Smooth muscle cell of the brain vasculature (primary cell): ENCODE measurements at places on chromosomes 3 and 15.

GRCh38 chr3:34022147-34022546 is 223.7 kb downstream of the PDCD6IP start:
- no peak for DNase-seq

- no peak for DNase-seq
These were observed 9.4 kb downstream of the APBA2 start for GRCh38 chr15:28895146-28895545.

DNA sequence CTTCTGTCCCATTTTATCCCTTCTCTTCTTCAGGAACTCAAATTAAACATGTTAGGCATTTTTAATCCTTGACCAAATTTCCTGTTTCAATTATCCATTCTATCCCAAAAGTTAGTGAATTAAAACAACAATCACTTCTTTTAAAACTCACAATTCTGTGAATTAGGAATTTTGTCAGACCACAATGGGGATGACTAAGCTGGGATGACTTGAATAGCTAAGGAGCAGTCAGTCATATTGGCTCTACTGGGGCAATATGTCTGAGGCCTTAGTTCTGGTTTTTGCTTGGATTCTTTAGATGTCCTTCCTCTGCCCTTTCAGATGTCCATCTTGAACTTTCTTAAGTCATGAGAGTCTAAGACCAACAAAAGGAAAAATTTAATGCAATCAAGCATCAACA is 178.2 kb upstream of the TGFBR2 start:
- DNase-seq: no peak

DNA sequence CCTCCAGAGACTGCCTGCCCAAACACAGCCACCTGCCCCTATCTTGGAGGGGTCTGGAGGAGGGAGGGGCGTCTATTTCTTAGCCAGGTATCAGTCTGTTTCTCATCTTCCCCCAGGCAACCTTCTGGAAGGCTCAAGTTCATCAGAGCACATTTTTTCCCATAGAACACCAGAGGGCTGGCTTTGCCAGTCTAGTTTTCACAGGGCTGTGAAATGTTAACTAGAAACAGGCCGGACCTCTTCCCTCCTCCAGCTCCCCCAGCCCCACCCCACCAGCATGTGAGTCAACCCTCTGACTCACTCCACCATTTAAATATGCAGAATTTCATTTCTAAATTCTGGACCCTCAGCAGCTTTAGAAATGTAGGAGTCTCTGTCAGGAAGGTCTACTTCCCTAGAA is 66.9 kb downstream of the SLCO2A1 start:
- no peak for DNase-seq

DNA sequence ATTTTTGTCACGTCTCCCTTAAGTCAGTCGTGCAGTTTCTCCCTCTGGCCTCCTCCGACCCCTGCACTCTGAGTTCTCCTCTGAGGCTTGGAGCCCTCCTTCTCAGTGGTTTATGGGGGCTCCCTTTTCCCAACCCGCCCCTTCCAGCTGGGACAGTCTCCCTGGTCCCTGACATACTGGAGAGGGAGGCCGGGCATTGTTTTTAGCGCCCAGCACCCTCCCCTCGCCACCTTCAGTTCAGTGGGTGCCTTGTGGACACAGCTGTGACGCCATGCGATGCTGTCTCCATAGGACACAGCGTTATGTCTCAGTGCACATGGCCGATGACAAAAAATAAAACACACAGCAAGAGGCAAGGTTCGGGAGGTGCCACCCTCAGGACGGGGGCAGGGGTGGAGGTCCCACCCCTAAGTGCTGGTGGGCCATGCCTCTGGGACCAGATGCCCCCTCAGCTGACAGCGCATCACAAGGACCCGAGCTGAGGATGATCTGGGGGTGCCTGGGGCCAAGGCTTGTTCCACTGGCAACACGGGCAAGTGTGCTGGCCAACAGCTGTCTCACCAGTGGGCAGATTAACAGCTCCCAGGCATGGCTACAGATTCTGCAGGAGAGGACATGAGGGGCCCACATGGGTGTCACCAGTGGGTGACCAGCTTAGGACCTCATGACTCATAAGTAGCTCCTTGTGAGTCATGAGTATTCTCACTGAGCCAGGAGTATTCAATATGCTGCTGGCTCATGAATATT is 81.6 kb downstream of the PLXNA1 start:
- no peak for DNase-seq

- no peak for DNase-seq
These were observed 3.9 kb upstream of the CIDEC start for GRCh38 chr3:9883706-9884554.

DNA sequence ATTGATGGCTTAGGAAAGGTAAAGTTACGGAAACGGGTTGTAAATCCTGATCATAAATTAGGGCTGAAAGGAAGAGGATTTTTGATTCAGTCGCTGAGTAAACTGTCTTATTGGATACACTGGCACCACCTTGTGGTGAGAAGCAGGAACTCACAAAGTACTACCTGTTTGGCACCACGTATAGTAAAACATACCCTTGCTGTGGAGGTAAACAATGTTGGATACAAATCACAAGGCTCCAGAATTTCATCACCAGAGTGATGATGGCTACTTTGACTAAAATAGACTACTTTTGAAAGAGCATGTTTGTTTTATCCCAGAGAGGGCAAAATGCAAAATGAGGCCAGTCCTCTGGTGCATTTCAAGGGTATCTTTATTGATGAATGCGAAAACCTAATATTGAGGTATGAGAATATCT is 216.9 kb downstream of the IGSF11 start:
- DNase-seq: peak; percentile 9

GRCh38 chr3:170024581-170024980 is 13.2 kb upstream of the GPR160 start:
- no peak for DNase-seq

GRCh38 chr15:75454471-75455378 is 3.2 kb upstream of the SIN3A start:
- no peak for DNase-seq

DNA sequence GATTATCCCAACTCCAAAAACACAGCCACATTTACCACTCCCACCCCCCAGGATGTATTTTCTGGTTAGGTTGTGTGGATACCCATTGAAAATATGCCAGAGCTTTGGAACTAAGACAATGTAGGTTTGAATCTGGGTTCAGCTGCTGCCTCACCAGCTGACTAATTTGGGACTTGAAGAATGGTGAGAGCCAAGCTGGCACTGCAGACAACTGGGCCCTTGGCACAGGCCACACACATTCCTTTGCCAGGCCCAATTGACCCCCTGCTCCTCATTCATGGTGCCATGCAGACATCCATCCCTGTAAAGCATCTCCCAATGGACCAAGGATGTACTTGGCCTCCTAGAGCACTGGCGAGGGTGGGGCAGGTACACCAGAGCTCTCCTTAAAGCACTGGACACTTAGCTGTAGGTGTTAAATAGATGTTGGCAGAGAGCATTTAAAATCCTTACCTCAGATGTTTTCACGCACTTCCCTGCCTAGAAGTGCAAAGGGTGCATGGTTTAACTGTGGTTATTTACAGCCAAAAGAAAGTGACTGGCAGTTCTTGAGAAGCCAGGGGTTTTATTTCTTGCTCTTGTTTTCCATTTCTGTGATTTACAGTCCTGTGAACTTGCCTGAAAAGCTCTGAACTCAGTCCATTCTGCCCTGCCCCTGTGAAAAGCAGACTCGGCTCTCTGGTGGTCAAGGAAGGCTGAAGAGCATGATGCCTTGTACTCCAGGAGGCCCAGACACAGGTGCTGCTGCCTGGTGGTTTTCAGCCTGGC is 138.5 kb downstream of the CLSTN2 start:
- DNase-seq: no peak

DNA sequence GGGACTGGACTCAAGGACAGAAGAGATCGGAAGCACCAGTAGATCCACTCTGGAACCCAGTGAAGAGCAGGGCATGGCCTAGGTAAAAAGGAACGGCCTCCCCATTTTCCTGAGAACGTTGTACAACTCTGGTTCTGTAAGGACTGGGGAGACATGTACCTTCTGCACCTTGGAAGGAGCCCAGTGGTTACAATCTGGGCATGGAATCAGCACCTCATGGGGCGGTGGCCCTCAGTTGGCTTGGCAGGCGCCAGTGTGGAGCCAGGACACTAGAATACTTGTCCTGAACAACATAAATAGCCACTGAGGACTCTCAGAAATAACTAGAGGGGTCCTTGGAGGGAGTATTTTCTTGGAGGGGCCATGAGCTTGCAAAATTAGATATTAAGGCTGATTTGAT is 25.6 kb downstream of the EAF1 start:
- no peak for DNase-seq

DNA sequence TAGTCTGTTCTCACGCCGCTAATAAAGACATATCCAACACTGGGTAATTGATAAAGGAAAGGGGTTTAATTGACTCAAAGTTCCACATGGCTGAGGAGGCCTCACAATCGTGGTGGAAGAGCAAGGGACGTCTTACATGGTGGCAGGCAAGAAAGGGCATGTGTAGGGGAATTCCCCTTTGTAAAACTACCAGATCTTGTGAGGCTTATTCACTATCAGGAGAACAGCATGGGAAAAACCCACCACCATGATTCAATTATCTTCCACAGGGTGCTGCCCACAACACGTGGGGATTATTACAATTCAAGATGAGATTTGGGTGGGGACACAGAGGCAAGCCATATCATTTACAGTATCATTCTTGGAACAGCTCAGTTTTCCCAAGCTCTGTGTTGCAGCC is 268.0 kb downstream of the SUCLG2 start:
- DNase-seq: no peak

- DNase-seq: no peak
These were observed 11.2 kb downstream of the RPL32 start for GRCh38 chr3:12829886-12830784.

DNA sequence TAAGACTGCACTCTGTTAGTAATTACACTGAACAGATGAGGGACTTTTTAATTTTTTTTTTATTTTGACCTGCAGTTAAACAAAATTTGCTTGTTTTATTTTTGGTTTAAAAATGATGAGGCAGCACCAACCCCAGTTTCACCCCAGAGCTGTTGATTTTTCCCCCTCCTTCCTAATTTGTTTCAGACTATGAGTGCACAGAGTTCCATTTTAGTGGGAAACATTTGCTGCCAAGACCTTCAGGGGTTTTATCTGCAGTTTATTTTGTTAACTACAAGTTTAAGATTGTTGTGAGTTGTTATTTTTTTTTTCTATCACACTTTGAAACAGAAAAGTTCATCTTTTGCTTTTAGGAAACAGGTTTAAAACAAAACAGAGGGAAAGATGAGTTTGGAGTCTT is 455.9 kb upstream of the NR2F2 start:
- no peak for DNase-seq

DNA sequence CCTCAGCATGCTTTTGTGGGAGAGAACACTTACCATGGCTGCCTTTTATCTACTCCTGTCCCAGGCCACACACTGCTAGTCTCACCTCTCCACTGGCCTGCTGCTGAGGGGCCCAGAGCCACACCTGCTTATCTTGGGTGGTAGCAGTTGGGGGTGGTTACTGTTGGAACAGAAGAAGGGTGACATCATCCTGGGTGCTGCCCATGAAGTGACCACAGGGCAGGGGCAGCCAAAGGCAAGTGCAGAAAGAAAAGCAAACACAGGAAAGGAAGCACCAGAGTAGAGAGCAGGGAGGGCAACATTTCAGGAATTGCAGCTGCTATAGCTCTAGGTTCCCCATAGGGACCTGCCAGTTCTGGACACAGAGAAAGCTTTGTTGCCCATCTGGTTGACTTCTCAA is 345.2 kb downstream of the VPS13C start:
- DNase-seq: peak; percentile 31

DNA sequence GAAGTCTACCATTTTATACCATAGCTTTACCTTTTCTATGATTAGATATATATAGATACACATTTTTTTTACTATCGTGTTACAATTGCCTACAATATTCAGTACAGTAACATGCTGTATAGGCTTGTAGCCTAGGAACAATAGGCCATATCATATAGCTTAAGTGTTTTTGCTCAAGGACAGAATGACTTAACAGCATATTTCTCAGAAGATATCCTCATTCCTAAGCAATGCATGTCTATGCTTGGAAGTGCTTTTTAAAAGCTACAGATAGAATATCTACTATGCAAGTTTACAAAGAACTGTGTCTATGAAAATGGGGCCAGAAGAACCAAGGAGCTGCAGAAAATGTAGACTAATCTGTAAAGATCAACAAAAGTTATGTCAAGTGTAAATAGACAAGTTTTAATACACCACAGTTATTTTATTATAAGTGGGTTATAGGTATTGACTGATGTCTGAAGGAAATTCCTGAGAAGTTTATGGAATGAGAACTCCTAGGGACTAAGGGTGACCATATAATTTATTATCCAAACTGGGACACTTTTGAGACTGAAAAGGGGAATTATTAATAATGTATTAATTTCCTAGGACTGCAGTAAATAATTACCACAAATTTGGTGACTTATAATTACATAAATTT is 138.7 kb upstream of the TGFBR2 start:
- DNase-seq: no peak

DNA sequence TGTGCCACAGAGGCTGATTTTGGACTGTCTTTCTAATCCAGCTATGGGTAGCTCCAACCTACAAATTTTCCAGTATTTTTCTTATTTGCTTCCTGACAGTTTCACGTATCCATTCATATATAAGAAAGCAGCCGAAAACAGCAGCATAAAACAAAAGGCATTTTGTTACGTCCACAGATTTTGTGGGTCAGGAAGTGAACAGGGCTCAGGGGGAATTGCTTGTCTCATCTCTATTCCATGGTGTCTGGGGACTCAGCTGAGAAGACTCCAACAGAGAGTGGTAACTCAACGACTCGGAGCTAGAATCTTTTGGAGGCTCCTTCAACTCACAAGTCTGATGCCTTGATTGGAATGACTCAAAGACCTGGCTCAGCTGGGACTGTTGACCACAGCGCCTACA is 11.7 kb upstream of the SAMMSON start:
- DNase-seq: no peak

GRCh38 chr3:184305577-184305976 is 6.5 kb downstream of the PSMD2 start:
- DNase-seq: no peak

- no peak for DNase-seq
These were observed 182.2 kb downstream of the APBA2 start for GRCh38 chr15:29067949-29068348.

GRCh38 chr3:24043985-24044384 is 98.9 kb downstream of the NR1D2 start:
- DNase-seq: no peak
